ENCODE measurements at places on chromosomes 2 and 18.

- no peak overlapping the region for H3K27ac ChIP-seq
- peaks cover 7% of the 10 kb centered on the region for H3K27me3 ChIP-seq
- H3K4me3 ChIP-seq = no peak overlapping the region
- no peaks in the 10 kb centered on the region for H3K36me3 ChIP-seq
- H3K4me1 ChIP-seq = peaks cover 4% of the 10 kb centered on the region
These were observed 26.4 kb upstream of the ATP5MC3 start for GRCh38 chr2:175207741-175208438.

DNA sequence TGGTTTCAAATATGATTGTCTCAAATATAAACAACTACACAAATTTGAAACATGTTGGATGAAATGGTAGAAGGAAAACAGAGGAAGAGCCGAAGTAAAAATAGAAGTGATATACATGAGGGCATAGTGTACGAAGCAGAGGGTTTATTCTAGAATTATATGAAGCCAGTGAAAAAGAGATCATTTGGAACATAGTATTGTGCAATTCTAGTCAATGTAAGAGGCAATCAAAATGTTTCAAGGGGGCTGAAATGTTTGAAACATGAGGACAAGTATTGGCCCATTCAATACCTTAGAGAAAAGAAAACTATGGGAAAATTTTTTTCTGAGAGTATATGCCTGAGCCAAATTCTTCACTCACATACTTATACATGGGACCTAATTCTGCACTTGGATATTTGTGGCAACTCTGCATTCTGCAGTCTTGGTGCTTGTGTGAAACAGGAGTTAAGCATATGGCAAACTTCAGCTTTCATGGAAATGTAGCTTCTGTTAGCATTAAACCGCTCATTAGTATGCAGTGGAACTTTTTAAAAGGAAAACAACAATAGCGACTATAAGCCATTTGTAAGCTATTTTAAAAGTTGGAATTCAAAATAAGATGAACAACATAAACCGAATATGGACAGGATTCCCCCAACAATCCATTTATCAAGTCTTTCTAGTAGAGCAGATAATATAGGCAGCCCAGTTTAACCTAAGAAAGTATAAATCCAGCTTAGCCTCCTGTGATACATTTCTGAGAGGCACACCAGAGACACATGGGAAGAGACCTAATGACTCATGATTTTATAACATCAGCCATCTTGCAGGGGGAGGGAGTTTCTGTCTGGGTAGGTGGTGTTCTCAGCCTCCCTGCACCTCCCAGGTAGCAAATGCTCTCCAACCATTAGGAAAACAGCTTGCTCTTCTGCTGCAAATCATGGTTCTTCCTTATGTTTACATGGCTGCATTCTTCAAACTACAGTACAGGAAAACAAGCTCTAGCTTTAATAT lies 197.8 kb downstream of the PAX3 start:
- no peak for DNase-seq
- H3K36me3 ChIP-seq = no peaks in the 10 kb centered on the region
- no peak overlapping the region for H3K4me3 ChIP-seq
- H3K4me1 ChIP-seq = no peaks in the 10 kb centered on the region
- no peaks in the 10 kb centered on the region for H3K27me3 ChIP-seq

DNA sequence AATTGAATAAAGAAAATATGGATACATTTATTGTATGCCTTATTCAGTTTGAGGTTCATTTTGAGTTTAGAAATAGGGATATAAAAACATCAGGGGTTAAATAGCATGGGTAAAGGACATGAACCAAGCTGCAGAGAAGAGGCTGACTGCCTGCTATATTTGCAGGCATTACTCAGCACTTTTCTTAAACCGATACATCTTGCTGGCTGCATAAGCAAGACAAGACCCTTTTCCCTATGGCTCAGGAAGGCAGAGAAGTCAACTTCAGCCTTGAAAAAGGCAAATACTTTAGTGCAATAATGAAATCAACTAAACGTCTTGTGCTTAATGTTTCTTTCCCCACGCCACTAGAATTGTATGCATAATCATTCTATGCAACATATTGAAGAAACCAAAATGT lies 36.4 kb downstream of the SCN1A start:
- no peak for DNase-seq
- no peak overlapping the region for H3K4me3 ChIP-seq
- no peaks in the 10 kb centered on the region for H3K27me3 ChIP-seq
- H3K4me1 ChIP-seq = no peaks in the 10 kb centered on the region
- H3K36me3 ChIP-seq = no peaks in the 10 kb centered on the region

GRCh38 chr18:7645756-7646155 lies 78.6 kb downstream of the PTPRM start:
- DNase-seq = no peak
- H3K27me3 ChIP-seq = no peaks in the 10 kb centered on the region
- no peak overlapping the region for H3K4me3 ChIP-seq

GRCh38 chr2:5250482-5250881 lies 441.7 kb upstream of the SOX11 start:
- no peak overlapping the region for H3K27ac ChIP-seq
- H3K27me3 ChIP-seq = no peaks in the 10 kb centered on the region
- H3K4me3 ChIP-seq = no peak overlapping the region
- no peaks in the 10 kb centered on the region for H3K36me3 ChIP-seq
- no peak for DNase-seq
- H3K4me1 ChIP-seq = no peaks in the 10 kb centered on the region

DNA sequence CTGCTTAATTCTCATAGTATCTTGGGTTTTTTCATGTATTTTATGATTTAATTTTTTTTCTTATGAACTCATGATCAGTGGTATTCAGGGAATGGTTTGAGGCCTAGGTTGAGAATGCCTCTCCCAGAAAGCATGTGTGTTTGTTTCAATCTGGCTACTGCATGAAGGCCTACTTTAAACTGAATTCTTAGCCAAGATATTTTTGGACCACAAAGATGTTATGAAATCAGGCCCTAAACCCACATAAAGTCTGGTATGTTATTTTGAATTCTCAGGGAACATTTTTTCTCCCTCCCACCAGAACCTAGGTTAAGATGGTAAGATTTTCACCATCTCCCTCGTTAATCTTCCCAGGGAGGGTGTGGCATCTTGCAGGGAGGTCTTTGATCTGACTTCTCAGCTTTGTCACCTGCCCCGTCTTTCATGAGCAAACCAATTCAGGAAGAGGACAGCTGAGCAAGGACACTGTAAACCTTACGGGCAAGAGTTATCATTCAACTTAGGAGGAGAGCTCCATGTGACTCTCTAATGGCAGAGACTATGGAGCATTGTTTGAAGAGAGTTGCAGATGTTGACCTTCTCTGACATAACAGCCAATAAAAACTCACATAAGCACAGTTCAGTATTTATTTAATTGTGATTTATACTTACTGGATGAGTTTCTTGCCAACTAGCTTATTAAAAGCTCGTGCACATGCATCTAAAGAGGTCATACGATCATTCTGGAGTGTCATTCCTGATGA lies 21.3 kb upstream of the ACKR3 start:
- H3K27me3 ChIP-seq = no peaks in the 10 kb centered on the region
- DNase-seq = no peak
- no peak overlapping the region for H3K4me3 ChIP-seq
- peaks cover 64% of the 10 kb centered on the region for H3K36me3 ChIP-seq
